Esophagus mucosa (tissue), 1 donor: ENCODE measurements at places on chromosomes 7 and 10. TPM values are rescaled to one million over a fixed set of nuclear protein-coding genes. Genes with fewer than 3 reads are reported as not detected.

GRCh38 chr10:98312822-98313221 lies 44.8 kb upstream of the LOXL4 start:
- ATAC-seq = no peak

GRCh38 chr7:101818287-101819071 lies 1.1 kb downstream of the CUX1 start:
- ATAC-seq = no peak

DNA sequence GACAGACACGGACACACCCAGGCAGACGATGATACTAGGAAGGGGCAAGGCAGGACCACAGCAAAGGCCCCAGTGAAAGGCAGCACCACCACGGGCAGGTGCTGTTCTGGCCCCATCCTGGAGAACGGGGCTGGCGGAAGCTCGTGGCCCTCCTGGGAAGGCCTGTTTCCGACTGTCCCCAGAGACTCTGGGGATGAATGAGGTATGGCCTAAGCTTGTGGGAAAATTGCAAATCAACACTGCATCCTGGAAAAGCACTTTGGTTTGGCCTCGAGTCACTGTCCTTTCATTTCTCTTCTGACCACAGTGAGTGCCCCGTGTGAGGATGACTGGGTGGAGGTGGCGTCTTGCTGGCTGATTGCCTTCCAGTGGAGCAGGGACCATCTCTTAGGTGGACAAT lies 81.6 kb upstream of the ANLN start:
- ATAC-seq = no peak

Gene CFTR
- 0.60 TPM for total RNA-seq

DNA sequence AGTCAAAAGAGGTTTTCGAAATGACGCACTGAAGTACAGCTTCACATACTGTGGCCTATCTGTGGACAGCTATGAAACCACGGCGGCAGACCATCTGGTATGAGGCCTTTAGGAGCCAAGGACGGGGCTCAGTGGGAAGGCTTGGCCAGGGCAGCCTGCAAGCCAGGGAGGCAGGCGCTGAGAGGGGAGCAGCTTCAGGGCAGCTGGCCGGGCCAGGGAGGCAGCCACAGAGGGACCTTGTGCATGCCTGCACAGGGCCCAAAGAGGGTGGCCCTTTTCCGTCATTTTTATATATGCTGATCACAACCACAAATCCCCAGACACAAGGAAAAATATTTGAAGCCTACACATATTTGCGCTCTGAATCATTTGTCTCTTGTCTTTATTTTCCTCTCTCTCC lies 13.5 kb downstream of the CALD1 start:
- no peak for ATAC-seq

GRCh38 chr10:11162828-11163599 lies 145.3 kb downstream of the CELF2 start:
- ATAC-seq = peak; percentile 73

GRCh38 chr7:99449326-99449725 lies 10.6 kb downstream of the CPSF4 start:
- no peak for ATAC-seq

- no peak for ATAC-seq
Observed at GRCh38 chr10:15609246-15609645, 110.5 kb downstream of the ITGA8 start.

Gene CPA4
- 9.4 TPM for total RNA-seq

Gene CCSER2
- total RNA-seq = 43.4 TPM

GRCh38 chr10:27626890-27627289 lies 118.7 kb downstream of the MKX start:
- ATAC-seq = no peak

Gene XRCC2
- 2.3 TPM for total RNA-seq

Gene LIPN
- 1.4 TPM for total RNA-seq

GRCh38 chr7:131970602-131971001 lies 414.2 kb upstream of the PODXL start:
- ATAC-seq = no peak

- ATAC-seq = no peak
Observed at GRCh38 chr10:6917125-6917524, 337.0 kb upstream of the PRKCQ start.

Gene ASAH2
- 3.1 TPM for total RNA-seq

- ATAC-seq = no peak
Observed at GRCh38 chr10:29543715-29544114, 91.1 kb downstream of the SVIL start.

Gene OR13A1
- 0.32 TPM for total RNA-seq

DNA sequence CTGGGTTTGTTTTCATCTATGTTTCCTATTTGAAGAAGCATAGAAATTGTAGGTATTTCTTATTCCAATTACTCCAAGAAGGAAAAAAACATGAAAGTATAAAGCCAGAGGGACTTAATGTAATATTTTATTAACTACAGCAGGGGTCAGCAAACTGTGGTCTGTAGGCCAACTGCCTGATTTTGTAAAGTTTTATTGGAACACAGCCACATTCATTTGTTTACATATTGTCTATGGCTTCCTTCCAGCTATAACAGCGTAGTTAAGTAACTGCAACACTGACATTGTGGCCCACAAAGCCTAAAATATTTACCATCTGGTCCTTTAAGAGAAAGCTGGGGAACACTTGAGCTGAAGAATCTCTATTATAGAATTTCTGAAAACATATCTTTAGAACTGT lies 306.2 kb downstream of the BICC1 start:
- no peak for ATAC-seq

- no peak for ATAC-seq
Observed at GRCh38 chr7:26686448-26686981, 177.9 kb downstream of the SKAP2 start.

- ATAC-seq = no peak
Observed at GRCh38 chr7:134378562-134378961, 61.8 kb upstream of the SLC35B4 start.

Gene IFT22
- total RNA-seq = 10.4 TPM

Gene ELFN1
- 0.68 TPM for total RNA-seq

DNA sequence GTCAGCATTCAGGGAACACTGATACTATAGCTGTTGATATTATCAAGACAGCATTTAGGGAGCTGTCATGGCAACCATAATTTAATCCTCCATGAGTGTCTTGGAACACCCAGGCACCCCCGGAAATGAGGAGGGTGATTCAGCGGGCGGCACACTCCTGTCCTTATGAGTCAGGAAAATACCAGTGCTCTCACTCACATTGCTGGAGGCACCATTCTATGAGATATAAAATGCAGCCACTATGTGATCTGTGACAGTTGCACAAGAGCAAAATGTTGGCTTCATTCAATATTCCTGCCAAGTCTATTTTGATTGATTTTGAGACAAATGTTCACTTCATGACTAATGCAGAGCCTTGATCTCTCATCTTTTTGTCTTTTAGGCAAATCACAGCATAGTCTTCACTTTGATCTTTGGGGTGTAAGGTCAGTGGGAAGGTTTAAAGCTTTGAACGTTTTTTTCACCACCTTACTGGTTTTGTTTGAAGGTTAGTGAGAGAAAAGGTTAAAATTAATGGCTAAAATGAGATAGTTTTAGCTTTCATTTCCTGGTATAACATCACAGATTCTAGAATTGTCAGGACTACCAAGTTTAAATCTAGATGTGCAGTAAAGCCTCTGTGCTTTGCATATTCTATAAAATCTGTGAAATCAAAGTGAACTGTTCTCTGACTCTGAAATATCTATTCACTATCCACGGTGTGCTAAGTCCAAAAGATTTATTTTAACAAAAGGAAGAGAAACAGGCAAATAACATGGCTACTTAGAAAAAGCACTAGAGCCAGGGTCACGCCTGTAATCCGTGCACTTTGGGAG lies 12.4 kb upstream of the ARHGAP12 start:
- peak; percentile 98 for ATAC-seq

DNA sequence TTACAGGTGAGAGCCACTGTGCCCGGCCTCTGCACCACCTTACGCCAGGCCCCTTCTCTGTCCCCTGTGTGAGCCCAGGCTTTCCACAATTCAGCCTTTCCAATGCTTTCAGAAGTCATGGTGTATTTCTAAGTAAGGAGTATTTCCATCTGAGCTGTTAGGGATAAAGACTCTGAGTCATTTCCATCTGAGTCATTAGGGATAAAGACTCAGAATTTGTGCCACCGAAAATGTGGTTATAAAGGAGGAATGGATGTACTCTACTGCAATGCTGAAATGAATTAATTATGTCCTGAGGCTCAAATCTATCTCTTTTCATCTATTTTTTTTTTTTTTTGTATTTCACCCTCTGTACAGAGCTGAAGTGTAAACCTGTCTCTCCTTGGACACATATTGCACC lies 84.0 kb downstream of the GATA3 start:
- peak; percentile 86 for ATAC-seq

DNA sequence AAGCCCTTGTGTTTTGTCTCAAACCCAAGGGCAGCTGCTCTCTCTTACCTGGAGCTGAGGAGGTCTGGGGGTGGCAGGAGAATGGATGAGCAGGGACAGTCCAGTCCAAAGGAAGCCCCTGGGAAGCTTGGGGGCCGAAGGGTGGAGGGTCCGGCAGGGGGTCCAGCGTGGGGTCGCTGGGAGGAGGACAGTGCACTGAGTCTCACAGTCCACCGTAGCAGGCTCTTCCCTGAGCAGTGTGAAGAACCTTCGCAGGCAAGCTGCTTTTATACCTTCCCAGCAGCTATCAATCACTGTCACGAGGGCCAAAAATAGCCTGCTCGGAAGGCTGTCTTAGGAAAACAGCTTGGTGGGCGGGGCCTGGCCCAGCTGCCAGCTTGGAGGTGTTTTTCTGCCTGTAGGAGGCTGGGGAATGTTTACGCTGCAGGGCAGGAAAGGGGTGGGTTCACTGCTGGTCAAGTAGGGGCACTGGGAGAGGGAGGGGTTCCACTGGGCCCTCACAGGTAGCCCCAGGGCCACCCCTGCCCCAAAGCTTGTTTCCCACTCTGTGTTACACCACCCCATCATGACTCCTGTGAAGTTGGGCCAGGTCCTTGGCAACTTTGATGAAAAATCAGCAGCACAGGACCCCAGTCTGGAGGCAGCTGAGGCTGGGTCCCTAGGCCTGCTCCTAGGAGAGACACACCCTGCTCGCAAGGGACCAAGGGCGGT lies at the start of gene DEPP1:
TSS of gene DEPP1 (minus strand) at position 240 of the 711 bp plus-strand sequence. CDS start 779 bp downstream, outside the sequence.
- peak; percentile 76 for ATAC-seq

- no peak for ATAC-seq
Observed at GRCh38 chr7:92797693-92798092, 38.7 kb downstream of the CDK6 start.

DNA sequence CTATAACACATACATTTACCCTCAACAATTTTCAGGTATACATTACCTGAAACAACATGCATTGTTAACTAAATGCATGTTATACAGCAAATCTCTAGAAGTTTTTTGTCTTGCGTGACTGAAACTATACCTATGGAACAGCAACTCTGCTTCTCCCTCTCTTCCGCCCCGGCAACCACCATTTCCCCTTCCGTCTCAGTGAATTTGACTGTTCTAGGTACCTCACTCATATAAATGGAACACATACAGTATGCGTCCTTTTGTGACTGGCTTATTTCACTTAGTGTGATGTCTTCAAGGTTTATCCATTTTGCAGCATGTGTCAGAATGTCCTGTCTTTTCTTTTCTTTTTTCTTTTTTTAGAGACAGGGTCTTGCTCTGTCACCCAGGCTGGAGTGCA lies 22.5 kb downstream of the CALHM2 start:
- no peak for ATAC-seq

GRCh38 chr10:124663228-124663627 lies 81.0 kb downstream of the FAM53B start:
- ATAC-seq = no peak

DNA sequence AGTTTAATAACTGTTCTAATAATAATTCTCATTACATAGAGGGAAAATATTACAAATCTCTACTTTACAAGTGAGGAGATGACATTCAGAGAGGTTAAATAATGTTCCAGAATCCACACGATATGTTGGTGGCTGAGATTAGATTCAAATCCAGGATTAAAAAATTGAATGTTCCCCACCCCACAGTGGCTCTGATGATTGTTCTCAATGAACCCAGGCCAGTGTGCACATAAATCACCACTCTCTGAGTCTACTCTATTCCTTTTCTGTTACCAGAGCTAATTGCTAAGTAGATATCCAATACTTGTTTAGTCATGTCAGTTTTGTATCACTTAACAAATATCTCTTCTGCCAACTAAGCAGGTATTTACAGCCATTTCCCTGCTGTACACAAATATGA lies 281.0 kb downstream of the ABCA13 start:
- no peak for ATAC-seq

GRCh38 chr10:53846809-53847208 lies 954.2 kb downstream of the PCDH15 start:
- no peak for ATAC-seq

Gene CACNB2
- 0.40 TPM for total RNA-seq

Gene CALHM1
- total RNA-seq = 0.04 TPM

GRCh38 chr10:99656199-99657064 lies 2.9 kb upstream of the ENTPD7 start:
- peak; percentile 39 for ATAC-seq

Gene SRI
- total RNA-seq = 73.1 TPM

Gene CDHR1
- 29.0 TPM for total RNA-seq

GRCh38 chr10:44237364-44238049 lies 147.4 kb downstream of the CXCL12 start:
- no peak for ATAC-seq

Gene CASP2
- total RNA-seq = 28.3 TPM

Gene MPLKIP
- 23.3 TPM for total RNA-seq

GRCh38 chr7:45129181-45129800 lies 17.8 kb upstream of the TBRG4 start:
- ATAC-seq = no peak

Gene KCTD7
- 2.1 TPM for total RNA-seq

DNA sequence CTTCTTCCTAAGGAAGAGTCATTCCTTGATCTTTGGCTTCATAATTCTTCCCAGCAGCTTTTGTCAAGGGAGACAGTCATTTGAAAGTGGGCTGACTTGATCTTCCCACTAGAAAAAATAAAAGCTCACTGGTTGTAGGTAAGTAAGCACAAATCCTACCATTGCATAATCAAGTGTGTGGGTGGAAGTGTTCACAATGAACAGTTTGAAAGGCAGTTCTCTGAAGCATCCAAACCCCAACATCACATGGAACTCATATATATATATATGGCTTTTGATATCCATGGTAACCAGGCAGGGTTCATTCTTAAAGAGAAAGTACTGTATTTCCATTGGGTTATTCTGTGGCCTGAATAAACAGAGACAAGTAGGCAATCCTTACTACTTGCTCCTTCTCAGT lies 51.6 kb downstream of the ARMH3 start:
- ATAC-seq = peak; percentile 84

- peak; percentile 88 for ATAC-seq
Observed at GRCh38 chr10:119270762-119271366, 63.5 kb downstream of the GRK5 start.

- no peak for ATAC-seq
Observed at GRCh38 chr7:17526621-17527020, 228.2 kb downstream of the AHR start.

DNA sequence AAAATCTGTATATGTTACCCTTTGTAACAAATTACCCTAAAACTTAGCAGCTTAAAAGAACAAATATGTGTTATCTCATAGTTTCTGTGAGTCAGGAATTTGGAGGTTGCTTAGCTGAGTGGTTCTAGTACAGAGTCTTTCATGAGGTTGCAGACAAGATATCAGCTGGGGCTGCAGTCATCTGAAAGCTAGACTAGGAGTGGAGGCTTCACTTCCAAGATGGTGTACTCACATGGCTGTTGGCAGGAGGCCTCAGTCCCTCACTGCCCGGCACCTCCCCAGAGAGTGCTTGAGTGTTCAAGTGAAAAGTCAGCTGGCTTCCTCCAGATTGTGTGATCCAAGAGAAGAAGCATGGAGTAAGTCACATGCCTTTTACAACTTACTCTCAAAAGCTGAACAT lies 16.9 kb upstream of the GGCT start:
- ATAC-seq = peak; percentile 19

Gene ADIRF
- 46.1 TPM for total RNA-seq
